ENCODE measurements at places on chromosomes 1 and 21. TPM values are rescaled to one million over a fixed set of nuclear protein-coding genes. Genes with fewer than 3 reads are reported as not detected.

DNA sequence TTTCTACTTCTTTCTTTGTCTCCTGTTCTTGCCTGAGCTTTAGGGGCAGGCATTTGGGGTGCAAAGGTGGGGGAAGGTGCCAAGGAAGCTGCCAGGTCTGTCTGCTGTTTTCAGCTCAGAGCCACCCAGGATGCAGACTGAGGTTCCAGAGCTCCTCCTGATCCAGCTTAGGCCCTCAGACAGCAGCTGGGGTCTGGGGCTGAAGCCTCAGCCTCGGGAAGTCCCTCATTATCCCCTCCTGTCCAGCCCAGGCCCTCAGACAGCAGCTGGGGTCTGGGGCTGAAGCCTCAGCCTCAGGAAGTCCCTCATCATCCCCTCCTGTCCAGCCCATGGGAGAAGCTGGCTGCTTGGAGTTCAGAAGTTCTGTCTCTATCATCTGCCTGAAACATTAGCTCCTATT, 257.7 kb upstream of the CSF3R start:
- H3K4me1 ChIP-seq = no peaks in the 10 kb centered on the region
- H3K27me3 ChIP-seq = peaks cover 38% of the 10 kb centered on the region
- no peaks in the 10 kb centered on the region for H3K36me3 ChIP-seq
- H3K27ac ChIP-seq = no peak overlapping the region
- no peak for DNase-seq

- peak overlapping the region; percentile 85 for H3K4me3 ChIP-seq
- peaks cover 3% of the 10 kb centered on the region for H3K36me3 ChIP-seq
- peak overlapping the region; percentile 90 for H3K27ac ChIP-seq
Measured at GRCh38 chr1:17437580-17438317, 1.7 kb downstream of the RCC2 start.

GRCh38 chr1:39890273-39890672, 7.0 kb upstream of the TRIT1 start:
- peaks cover 7% of the 10 kb centered on the region for H3K4me1 ChIP-seq
- no peak overlapping the region for H3K27ac ChIP-seq
- DNase-seq = no peak

GRCh38 chr1:39711966-39712340, 20.7 kb upstream of the HPCAL4 start:
- no peak for DNase-seq
- no peak overlapping the region for H3K27ac ChIP-seq
- H3K4me3 ChIP-seq = no peak overlapping the region
- H3K27me3 ChIP-seq = peaks cover 19% of the 10 kb centered on the region

DNA sequence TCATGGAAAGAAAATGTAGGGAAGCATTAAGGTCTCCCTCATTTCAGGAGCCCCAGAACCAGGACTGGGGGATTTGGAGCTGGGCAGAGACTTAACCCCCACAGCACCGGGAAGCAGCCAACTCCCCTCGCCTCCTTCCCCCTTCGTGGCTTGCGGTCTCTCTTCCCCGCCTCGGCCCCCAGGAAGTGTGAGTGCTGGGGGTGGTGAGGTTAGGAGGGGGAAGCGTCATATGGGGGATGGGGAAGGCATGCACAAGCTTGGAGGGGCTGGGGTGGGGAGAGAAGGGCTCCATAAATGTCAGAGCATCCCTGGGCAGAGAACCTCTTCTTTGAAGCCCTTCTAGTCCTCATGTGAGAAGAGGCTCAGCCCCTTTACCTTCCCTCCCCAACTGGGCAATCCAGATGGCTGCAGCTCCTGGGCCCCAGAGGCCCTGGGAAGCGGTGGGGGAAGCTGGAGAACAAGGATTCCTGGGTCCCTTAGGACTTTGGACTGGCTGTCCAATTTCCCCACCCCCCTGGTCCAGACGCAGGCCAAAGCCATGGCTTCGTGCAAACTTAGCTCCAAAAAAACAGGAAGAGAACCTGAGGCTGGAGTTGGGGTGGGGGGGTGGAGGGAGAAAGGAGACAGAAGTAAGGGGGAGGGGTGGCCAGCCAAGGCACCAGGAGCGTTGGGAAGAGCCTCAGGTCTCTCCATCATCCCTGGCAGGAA, 7.8 kb downstream of the ZBTB7B start:
- DNase-seq = no peak
- no peaks in the 10 kb centered on the region for H3K27me3 ChIP-seq
- H3K36me3 ChIP-seq = no peaks in the 10 kb centered on the region
- peaks cover 48% of the 10 kb centered on the region for H3K4me1 ChIP-seq

GRCh38 chr1:162904579-162904978, 43.6 kb upstream of the CCDC190 start:
- H3K4me1 ChIP-seq = no peaks in the 10 kb centered on the region
- H3K27ac ChIP-seq = no peak overlapping the region
- DNase-seq = peak; percentile 12

DNA sequence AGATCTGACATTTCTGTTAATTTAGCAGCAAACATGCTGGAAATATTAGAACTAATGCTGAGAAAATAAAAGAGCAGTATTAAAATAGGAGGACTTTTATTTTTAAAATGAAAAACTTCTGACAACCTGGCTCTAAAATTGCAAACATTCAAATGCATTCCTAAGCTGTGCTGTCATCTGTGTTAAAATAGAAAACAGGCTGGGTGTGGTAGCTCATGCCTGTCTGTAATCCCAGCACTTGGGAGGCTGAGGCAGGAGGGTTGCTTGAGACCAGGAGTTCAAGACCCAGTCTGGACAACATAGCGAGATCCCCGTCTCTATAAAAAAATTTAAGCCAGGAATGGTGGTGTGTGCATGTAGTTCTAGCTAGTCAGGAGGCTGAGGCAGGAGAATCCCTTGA, 44.6 kb downstream of the MIGA1 start:
- H3K4me1 ChIP-seq = no peaks in the 10 kb centered on the region
- no peak overlapping the region for H3K27ac ChIP-seq
- H3K27me3 ChIP-seq = no peaks in the 10 kb centered on the region
- H3K36me3 ChIP-seq = peaks cover 7% of the 10 kb centered on the region
- H3K4me3 ChIP-seq = no peak overlapping the region

DNA sequence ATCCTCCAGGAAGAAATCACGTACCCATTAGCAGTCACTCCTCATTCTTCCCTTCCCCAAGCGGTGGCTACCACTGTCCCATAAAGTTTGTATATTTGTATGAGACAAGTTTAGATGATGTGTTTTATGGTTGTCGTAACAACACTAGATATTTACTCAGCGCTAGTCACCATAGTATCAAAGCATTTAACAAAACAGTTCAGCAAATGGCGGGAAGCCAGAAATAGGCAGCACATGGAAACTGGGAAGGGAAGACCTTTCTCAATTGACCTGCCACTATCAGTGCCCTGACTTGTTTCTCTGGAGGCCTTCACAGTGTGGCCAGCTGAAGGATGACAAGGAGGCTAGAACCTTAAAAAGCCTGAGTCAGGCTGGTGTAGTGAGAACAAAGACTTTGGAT, 31.1 kb downstream of the CNST start:
- H3K4me1 ChIP-seq = peaks cover 7% of the 10 kb centered on the region
- H3K27me3 ChIP-seq = no peaks in the 10 kb centered on the region
- no peak overlapping the region for H3K27ac ChIP-seq
- H3K36me3 ChIP-seq = peaks cover 5% of the 10 kb centered on the region
- peak; percentile 86 for DNase-seq

DNA sequence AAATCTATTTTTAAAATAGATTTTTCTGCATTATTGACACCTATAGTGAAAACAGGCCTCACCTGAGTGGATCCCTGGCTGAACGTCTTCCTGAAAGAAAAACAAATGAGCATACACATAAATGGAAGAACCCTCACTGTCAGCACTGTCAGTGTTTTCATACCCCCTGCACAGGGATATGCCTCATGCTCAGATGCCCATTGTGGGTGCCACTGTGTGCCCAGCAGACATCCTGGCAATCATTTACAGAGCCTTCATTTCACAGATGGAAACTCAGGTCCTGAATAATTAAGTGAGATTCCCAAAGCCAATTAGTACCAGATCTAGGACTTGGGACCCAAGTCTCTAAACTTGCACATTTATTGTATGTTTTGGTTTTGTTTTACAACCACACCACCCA, 19.9 kb downstream of the FCRL1 start:
- H3K27me3 ChIP-seq = no peaks in the 10 kb centered on the region
- H3K4me3 ChIP-seq = no peak overlapping the region
- H3K36me3 ChIP-seq = no peaks in the 10 kb centered on the region
- H3K27ac ChIP-seq = no peak overlapping the region
- no peaks in the 10 kb centered on the region for H3K4me1 ChIP-seq
- DNase-seq = no peak

DNA sequence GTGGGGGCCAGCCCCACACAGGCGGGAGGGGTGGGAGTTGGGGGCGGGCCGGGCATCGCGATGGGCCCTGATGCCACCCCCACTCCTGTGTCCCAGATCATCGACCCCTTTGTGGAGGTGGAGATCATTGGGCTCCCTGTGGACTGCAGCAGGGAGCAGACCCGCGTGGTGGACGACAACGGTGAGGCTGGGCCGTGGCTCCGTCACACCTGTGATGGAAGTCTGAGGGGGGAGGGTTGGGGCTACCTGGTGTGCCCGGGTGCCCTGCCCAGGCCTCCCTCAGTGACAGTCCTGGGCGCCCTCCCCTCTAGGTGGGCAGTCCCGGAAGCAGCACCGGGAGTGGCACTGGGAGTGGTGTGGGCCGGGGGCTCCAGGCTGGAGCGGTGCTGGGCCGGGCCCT, 22.6 kb downstream of the PLCH2 start:
- H3K36me3 ChIP-seq = no peaks in the 10 kb centered on the region
- peaks cover 5% of the 10 kb centered on the region for H3K27me3 ChIP-seq
- no peak for DNase-seq
- no peak overlapping the region for H3K27ac ChIP-seq

GRCh38 chr1:53015508-53015860, 46.5 kb upstream of the PODN start:
- no peak for DNase-seq
- peak overlapping the region; percentile 81 for H3K4me3 ChIP-seq
- no peak overlapping the region for H3K27ac ChIP-seq
- no peaks in the 10 kb centered on the region for H3K27me3 ChIP-seq
- H3K36me3 ChIP-seq = no peaks in the 10 kb centered on the region

DNA sequence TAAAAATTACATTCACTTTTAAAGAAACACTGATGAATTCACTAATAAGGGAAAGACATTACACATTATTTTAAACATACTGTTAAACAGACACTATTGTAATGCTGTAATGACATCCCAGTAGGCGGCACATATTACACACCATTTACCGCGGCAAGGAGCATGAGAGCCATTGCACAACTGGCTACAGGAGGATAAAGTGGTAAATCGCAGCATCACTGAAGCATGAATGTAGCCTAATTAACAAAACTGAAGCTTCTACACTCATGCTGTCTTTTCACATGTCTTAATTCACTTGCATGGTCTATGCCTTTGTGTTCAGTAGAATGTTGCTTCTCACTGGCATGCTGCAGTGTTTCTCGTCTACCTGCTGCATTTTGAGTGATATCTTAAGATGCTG, 1046.0 kb downstream of the MRPL39 start:
- no peaks in the 10 kb centered on the region for H3K36me3 ChIP-seq
- no peaks in the 10 kb centered on the region for H3K27me3 ChIP-seq
- H3K27ac ChIP-seq = no peak overlapping the region
- no peaks in the 10 kb centered on the region for H3K4me1 ChIP-seq
- H3K4me3 ChIP-seq = no peak overlapping the region
- no peak for DNase-seq

DNA sequence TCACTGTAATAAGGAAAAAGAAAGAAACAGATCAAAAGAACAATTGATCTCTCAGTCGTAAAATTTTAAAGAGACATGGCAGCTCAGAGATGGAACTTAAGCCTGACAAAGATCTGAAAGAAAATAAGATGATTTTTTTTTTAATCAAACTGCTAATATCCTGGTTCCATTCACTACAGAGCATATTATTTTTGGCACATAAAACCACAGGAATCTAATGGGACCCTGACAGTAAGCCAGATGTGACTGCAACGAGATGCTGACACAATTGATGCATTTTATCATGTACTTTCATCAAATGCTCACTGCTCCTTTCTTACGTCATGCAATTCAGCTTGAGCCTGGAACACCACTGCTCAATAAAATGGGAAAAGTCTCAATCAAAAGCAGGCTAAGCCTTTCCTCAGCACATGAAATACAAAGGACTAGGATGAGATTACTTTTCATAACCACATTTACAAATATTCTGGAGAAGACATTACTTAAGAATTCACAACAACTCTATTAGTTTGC, 16.6 kb downstream of the GPATCH2 start:
- H3K27me3 ChIP-seq = no peaks in the 10 kb centered on the region
- H3K4me3 ChIP-seq = no peak overlapping the region

TMEM9 gene
- total RNA-seq = 89.7 TPM

FRRS1 gene
- total RNA-seq = 12.1 TPM

LIPI gene
- not detected for total RNA-seq

TFAP2E gene
- 1.8 TPM for total RNA-seq

FHAD1 gene
- total RNA-seq = 25.9 TPM

Data from lung (tissue), 17 donors.